ENCODE measurements at places on chromosomes 1 and 21.

- DNase-seq, result no peak
Observed at GRCh38 chr1:47965816-47966215, 31.4 kb downstream of the TRABD2B start.

GRCh38 chr1:212583643-212584042 lies 24.9 kb upstream of the ATF3 start:
- no peak for DNase-seq

GRCh38 chr21:35833991-35834390 lies 226.3 kb downstream of the SETD4 start:
- no peak for DNase-seq

DNA sequence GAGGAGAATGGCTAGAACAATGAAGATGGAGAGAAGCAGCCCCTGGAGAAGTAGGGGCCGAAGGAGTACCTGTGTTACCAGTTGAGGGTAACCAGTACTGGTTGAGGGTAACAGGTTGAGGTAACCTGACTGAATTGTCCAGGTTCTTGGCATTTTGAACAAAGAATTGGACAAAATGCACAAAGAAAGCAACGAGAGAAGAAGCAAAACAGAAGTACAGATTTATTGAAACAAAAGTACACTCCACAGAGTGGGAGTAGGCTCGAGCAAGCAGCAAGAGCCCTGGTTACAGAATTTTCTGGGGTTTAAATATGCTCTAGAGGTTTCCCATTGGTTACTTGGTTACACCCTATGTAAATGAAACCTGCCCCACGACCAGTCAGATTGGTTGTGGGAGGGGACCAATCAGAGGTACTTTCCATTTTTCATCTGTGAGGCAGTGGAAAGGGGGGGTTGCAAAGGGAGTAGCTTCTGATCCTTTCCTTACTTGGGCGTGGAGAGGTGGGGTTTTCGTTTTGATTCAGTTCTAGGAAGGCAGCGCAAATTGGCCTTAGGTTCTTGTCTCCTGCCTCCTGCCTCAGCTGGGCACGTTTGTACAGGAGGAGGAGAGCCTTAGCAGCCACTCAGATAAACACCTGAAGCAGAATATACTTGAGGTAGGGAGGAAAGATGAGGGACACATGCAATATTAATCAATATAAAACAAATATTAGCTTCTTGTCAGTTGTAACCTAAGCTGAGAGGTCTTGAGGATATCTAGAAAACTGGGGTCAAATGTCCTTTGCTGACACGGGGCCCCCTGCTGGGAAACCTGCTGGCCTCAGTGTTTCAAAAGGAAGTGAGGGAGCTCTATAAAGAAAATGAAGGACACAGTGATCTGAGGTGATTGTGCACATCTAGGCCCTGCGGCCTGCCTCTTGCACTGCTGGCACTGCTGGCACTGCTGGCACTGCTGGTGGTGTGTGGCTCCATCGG lies 14.3 kb upstream of the LSM10 start:
- no peak for DNase-seq

DNA sequence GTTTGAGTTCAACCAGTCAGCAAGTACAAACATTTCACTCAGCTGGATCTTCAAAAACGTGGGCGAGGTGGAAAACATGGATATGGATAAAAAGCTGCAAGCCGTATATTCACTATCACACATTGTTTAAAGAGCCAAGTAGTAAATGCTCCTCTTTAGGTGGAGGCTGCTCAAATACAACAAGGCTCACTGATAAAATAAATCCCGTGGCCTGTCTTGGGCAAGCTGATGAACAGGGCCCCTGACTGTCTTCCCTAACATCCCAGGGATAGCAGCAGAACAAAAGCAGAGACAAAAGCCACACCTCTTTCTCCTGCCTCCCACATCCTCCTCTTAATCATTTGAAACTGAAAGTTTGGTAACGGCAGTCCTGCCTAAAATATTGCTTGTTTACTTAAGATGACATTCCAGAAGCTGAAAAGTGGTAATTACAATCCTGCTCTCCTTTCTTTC lies 357.7 kb downstream of the TTLL7 start:
- DNase-seq, result peak; percentile 6

DNA sequence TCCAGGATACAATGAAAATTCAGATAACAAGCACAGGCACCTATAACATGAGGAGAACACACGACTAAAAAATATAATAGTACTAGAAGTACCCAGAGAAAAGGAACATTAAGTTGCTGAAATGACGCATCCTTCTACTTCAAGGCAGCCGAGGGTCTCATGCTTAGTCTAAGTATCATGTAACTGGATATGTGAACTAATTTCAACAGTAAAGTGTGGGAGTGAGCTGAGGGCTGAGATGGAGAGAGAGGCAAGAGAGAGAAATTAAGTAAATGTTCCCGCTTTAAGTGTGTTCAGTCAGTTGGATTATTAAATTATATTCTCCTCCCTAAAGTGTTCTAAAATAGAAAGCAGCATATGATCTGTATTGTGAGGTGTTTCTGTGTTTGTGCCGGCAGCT lies 152.2 kb upstream of the KRTAP19-8 start:
- DNase-seq, result no peak

GRCh38 chr1:59298710-59299346 lies 1.9 kb downstream of the FGGY start:
- DNase-seq, result no peak

- DNase-seq, result no peak
Observed at GRCh38 chr1:210781652-210782051, 352.3 kb downstream of the KCNH1 start.

GRCh38 chr1:232273011-232273410 lies 356.9 kb downstream of the SIPA1L2 start:
- DNase-seq, result no peak

- no peak for DNase-seq
Observed at GRCh38 chr1:74858136-74858535, 125.2 kb downstream of the TYW3 start.

GRCh38 chr1:83109692-83110091 lies 889.2 kb downstream of the TTLL7 start:
- DNase-seq, result no peak

- DNase-seq, result no peak
Observed at GRCh38 chr1:15192916-15193550, 39.5 kb downstream of the TMEM51 start.

- DNase-seq, result peak; percentile 9
Observed at GRCh38 chr1:174872615-174873058, 127.1 kb upstream of the CACYBP start.

GRCh38 chr1:156236164-156236563 lies 5.8 kb upstream of the BGLAP start:
- DNase-seq, result no peak

DNA sequence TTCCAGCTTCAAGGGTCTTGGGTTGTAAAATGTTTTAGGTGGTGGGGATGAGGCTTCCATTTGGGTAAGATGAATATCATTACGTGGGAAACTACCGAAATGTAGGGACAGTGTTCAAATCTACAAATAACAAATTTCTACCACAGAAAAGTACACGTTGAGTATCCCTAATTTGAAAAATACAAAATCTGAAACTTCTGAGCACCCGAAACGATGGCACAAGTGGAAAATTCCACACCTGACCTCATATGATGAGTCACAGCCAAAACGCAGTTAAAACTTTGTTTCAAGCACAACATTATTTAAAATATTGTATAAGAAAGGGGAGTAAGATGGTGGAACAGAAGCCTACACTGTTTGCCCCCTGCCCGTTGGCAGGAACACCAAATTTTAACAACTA lies 8.8 kb upstream of the HENMT1 start:
- DNase-seq, result no peak

GRCh38 chr1:94285031-94285654 lies 47.8 kb upstream of the ARHGAP29 start:
- no peak for DNase-seq

GRCh38 chr1:204929487-204930154 lies 59.0 kb downstream of the NFASC start:
- DNase-seq, result no peak

- no peak for DNase-seq
Observed at GRCh38 chr21:42027822-42028765, 17.9 kb upstream of the ZBTB21 start.

GRCh38 chr1:17545356-17545755 lies 5.9 kb downstream of the ARHGEF10L start:
- no peak for DNase-seq

DNA sequence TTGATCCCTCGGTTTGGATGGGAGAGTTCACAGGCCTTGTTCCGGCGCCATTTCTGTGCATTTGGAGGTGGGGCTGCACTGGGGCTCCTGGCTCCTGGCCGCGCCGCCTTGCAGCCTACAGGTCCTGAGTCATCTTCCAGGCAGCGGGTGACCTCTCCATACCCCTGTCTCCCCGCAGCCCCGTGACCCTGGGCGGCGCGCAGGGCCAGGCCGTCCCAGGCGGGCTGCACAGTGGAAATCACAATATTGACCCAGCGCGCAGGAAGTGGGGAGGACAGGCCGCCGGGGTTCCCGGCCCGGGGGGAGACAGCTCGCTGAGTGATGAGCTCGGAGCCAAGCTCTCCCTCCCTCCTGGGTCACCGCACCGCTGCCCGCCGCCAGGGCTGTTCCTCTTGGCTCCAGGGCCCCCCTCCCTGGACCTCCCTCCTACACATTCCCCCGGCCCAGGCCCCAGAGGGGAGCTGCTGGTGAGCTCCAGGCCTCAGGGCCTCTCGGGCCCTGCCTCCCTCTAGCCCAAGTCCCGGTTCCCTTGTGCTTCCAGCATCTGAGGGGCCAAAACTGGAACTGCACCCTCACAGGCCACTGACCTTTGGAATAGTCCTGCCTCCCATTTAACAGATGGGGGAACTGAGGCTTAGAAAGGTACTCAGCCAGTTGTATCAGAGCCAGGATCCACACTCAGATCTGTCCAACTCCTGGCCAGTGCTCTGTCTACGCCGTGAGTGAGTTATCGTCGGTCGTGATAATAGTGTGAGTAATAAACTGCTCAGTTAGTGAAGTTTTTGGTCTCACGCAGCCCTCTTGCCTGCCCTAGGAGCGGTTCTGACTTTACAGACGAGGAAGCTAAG lies 142.9 kb upstream of the WNT4 start:
- DNase-seq, result no peak

- DNase-seq, result no peak
Observed at GRCh38 chr1:229952670-229953520, 114.1 kb upstream of the GALNT2 start.

DNA sequence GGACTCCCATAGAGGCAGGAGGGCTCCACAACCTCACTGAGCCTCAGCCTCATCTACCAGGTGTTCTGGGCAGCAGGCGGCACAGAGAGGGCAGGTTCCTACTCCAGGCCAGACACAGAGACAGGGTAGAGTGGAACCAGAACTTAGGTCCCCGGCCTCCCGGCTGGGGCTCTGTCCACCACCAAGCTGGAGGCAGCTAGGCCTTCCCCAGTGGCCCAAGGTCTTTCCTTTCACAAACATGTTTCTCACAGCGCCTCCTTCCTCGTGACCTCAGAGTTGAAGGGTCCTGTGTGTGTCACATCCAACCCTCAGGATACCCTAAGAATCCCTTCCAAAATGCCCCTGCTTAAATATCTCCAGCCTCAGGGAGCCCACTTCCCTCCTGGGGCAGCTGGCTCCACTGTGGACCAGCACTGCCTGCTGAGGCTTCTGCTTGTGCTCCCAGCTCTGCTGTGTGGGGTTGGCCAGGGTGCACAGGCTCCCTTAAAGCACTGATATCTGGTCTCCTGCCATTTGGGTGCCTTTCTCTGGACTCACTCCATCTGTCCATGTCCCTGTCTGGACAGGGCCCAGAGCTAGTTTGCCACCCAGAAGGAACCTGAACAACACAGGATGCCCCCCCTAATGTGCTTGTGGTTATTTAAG lies 33.2 kb upstream of the MAGOH start:
- DNase-seq, result no peak

- DNase-seq, result no peak
Observed at GRCh38 chr1:31084782-31085569, 19.5 kb upstream of the PUM1 start.

DNA sequence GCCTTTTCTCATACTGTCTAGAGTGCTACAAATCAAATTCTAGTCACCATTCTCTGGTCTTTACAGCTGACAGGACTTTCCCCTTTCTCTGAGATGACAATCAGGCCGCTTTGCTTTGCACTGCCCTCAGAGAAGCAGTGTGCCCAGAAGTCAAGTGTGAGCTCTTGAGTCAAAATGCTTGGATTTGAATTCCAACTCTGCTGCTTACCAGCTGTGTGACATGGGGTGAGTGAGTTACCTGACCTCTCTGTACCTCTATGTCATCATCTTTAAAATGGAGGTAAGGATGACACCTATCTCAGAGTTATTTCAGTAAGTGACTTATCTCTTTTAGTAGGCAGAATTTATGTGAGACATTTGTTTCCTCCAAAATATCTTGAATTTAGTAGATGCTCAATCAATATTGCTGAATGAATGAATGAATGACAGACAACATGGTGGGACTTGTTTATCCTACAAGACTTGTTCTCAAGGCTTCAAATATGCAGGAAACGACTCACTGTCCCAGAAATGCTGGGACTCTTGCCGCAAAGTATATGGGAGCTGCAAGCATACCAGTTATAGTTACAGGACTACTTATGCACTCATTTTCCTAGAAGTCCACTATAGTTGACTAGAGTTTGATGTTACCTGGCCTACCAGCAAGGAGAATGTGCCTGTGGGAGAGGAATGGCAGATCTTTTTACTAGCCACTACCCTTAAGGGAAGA lies 38.1 kb upstream of the A3GALT2 start:
- no peak for DNase-seq

DNA sequence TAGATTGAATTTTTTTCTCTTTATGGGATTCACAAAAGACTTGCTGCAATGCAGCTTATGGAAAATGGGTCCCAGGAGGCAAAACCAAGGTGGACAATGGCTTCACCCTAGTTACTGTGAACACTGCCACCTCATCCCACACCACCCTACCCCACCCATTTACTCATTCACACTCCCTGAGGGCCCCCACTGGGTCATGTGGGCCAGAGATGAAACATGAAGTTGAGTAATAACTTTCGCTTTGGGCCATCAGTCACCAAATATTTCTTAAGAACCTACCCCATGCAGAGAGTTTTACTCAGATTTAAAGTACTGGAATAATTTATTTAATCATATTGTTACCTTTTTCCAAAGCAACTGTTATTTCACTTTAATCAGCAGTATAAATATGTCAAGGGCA lies 191.8 kb downstream of the TPR start:
- DNase-seq, result no peak

- DNase-seq, result no peak
Observed at GRCh38 chr21:44424608-44425306, 30.6 kb upstream of the LRRC3 start.

- DNase-seq, result peak; percentile 84
Observed at GRCh38 chr1:152347116-152347728, 12.6 kb downstream of the FLG2 start.

DNA sequence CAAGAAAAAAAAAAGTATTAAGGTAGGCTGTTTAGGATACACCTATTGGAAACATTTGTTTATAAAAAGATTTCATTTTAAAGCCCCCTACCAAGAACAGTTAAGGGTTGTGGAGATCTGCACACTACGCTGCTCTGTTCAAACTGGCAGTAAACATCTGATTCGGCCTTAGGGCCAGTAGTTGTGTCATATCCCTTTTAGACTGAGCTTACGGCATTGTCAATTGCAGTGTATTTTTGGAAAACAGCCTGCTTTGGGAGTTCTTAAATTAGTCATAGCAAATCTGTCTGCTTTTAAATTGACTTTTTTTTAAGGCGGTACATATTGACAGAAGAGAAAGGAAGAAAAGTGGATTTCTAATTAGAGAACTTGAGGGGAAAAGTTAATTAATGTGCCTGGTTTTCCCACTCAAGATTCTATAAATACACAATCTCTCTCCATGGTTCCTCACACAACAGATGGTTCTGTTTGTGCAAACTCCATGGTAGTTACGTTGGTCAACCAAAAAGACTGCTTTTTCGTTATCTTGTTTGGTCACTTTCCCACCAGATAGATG lies 1.7 kb upstream of the ELK4 start:
- DNase-seq, result no peak

All from T47D (cell line).